ENCODE measurements at places on chromosomes 2 and 18. TPM values are rescaled to one million over a fixed set of nuclear protein-coding genes. Genes with fewer than 3 reads are reported as not detected.

Gene RRM2
- total RNA-seq: 2.1 TPM

Gene CCDC68
- not detected for total RNA-seq

Gene EML4
- total RNA-seq: 240 TPM

DNA sequence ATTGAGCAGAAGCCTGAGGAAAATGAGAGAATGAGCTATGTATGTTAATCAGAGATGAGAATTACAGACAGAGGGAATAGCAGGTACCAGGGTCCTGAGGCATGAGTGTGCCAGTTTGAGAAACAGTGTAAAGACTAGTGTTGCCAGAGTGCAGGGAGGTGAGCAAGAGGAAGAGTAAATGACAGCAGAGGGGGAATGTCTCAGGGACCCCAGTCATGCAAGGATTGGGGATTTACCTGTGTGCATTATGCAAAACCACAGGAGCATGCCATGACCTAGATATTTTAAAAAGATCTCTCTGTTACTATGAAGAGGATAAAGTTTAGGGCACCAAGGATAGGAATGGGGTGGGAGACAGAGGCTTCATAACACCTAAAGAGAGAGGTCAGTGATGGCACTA lies 72.1 kb downstream of the TTC32 start:
- DNase-seq: no peak

DNA sequence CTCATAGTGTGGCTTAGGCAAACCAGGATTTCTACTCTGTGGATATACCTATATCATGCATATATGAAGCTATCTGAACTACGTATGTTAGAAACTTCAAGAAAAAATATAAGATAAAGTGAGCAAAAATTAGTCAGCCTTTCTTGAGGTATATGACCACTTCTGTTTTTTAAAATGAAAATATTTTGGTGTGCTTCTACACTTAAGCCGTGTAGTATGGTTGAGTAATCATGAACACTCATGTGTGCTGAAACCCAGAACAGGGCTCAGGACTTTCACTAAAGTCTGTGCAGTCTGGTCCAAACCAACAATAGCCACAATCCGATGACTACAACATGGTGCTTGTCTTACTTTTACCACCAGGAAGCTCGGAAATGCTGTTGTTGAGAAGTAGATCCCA lies 48.9 kb upstream of the TMEM177 start:
- no peak for DNase-seq

- no peak for DNase-seq
Observed at GRCh38 chr2:39121523-39122063, 742 bp upstream of the SOS1 start.

Gene YES1
- 35.1 TPM for total RNA-seq

GRCh38 chr18:11676867-11677266 lies 12.2 kb upstream of the GNAL start:
- no peak for DNase-seq

GRCh38 chr18:68721681-68722583 lies 7.0 kb upstream of the TMX3 start:
- DNase-seq: no peak

Gene SNED1
- total RNA-seq: 32.4 TPM

Gene CNPPD1
- 46.0 TPM for total RNA-seq

GRCh38 chr2:63027220-63027619 lies 23.4 kb upstream of the OTX1 start:
- no peak for DNase-seq

Gene EVX2
- total RNA-seq: not detected

Gene SIX3
- total RNA-seq: not detected

- DNase-seq: peak; percentile 40
Observed at GRCh38 chr2:113251118-113251517, 27.6 kb downstream of the PAX8 start.

GRCh38 chr2:208477741-208478140 lies 71.1 kb downstream of the PTH2R start:
- DNase-seq: no peak

DNA sequence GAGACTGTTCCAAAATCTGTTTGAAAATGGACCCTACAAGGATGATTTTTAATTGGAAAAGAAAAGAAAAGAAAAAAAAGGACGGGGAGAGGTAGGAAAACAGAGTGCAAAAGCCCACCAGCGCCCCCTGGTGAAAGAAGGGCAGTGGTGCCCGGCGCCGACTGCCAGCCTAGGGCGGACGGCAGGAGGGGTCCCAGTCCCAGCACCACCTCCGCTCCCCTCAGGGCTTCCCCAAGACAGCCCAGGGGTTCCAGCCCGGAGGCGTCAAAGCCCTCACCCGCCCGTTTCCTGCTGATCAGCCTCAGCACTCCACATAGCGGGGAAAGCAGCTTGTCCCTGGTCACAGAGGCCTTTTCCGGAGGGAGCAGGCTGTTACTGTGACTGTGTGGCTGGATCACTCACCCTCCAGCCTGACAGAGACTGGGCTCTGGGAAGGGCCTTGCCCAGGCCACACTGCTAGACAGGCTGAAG lies 213.9 kb downstream of the TFCP2L1 start:
- no peak for DNase-seq

GRCh38 chr18:25223211-25223610 lies 128.8 kb downstream of the ZNF521 start:
- DNase-seq: no peak

GRCh38 chr2:70965506-70965905 lies 12.9 kb upstream of the ANKRD53 start:
- DNase-seq: no peak

Gene SLC11A1
- total RNA-seq: 0.92 TPM

DNA sequence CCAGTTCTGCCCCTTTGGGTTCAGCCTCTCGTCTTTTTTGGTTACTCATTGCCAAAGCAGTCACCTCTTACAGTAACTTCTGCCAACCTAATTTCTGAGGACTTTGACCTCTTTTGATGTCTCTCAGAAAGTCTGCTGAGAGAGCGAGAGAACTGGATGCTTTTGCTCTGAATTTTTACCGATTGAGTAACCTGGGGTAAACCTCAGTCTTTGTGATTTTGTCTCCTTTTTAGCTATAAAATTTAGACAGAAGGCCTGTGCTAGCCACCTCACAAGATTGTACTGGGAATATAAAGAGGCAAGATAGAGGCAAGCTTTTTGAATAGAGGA lies 34.8 kb upstream of the IL1R1 start:
- DNase-seq: no peak

Gene DLX1
- total RNA-seq: not detected

DNA sequence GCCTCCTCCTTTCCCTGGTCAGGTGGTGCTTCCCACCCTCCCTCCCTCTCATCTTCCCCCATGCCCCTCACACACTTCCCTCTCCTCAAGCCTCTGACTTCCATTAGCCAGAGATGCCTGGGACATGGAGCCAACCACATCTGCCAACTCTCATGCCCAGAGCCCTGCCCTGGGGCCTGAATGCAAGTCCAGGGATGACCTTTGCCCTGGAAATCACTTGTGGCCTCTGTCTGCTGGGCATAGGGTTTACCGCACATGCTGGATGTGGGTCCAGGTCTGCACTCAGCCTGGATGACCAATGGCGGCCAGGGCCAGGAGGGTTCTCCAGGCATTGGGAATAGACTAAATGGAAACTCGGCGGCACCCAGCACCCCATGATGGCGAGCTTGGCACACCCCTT lies 98.9 kb downstream of the SEPTIN10 start:
- DNase-seq: no peak

GRCh38 chr18:56933472-56933871 lies 213.4 kb upstream of the BOD1L2 start:
- DNase-seq: no peak

Gene LBX2
- total RNA-seq: not detected
